ENCODE measurements at places on chromosomes 7 and 10.

GRCh38 chr10:58477122-58477521, 35.5 kb upstream of the BICC1 start:
- DNase-seq = no peak

DNA sequence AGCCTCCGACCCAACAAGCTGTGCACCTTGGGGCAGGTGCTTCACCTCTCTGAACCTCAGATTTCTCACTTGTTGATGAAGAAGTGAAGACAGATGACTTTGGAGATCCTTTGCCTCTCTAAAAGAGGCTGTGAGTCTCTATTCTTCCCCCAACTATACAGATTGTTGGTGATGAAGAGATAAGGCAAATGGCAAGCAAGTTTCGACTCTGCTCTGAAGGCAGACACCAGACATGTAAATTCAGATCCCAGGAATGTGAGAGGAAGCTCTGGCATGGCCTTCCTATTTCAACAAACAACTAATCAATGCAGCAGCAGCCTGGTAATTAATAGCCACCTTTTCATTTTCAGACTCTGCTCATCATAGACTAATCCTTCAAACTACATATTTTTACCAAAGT, 74.2 kb upstream of the EGR2 start:
- DNase-seq = no peak

GRCh38 chr7:135768064-135768463, 19.5 kb upstream of the FAM180A start:
- no peak for DNase-seq

DNA sequence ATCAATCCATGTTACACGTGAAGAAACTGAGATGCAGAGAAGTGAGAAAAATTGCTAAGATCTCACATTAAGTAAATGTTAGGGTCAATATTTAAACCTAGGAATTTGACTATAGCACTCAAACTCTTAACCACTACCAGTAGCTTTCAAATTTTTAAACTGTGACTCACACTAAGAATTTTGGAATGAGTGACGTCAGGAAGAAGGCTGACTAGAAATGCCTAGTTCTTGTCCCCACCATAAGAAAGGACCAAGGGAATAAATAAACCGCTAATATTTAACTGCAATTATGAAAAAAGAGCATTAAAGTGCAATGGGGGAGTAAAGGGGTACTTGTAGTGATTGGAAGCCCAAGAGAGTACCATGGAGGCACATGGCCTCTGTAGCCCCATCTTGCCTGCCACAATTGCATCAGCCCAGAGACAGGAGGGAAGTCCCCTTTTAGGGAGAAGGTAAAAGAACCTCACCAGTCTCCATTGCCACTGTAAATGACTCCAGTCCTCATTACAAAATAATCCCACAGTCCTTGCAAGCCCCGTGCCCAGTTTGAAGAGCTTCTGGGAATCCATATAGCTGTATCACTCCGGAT, 3.5 kb upstream of the AKR1B1 start:
- DNase-seq = no peak

DNA sequence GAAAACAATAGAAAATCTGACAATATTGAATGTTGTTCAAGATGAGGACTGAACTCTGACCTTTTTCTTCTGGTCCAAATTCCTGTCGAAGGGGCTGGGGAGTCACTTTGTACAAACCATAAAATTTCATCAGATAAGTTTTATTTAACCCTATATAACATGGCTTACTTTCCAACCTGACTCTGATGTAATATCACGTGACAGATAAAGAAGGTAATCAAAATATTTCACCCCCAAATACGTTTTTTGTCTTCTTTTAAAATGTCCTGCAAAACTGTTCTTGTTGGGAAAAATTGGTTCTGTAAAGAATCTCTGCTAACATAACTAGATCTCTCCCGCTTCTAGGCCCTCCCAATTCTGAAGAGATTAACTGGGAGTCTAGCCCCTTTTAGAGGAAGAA, 90.9 kb upstream of the MDFIC start:
- no peak for DNase-seq
